ENCODE measurements at places on chromosomes 6 and 20.

GRCh38 chr20:58531063-58531462 lies 15.9 kb upstream of the APCDD1L start:
- no peak for DNase-seq

DNA sequence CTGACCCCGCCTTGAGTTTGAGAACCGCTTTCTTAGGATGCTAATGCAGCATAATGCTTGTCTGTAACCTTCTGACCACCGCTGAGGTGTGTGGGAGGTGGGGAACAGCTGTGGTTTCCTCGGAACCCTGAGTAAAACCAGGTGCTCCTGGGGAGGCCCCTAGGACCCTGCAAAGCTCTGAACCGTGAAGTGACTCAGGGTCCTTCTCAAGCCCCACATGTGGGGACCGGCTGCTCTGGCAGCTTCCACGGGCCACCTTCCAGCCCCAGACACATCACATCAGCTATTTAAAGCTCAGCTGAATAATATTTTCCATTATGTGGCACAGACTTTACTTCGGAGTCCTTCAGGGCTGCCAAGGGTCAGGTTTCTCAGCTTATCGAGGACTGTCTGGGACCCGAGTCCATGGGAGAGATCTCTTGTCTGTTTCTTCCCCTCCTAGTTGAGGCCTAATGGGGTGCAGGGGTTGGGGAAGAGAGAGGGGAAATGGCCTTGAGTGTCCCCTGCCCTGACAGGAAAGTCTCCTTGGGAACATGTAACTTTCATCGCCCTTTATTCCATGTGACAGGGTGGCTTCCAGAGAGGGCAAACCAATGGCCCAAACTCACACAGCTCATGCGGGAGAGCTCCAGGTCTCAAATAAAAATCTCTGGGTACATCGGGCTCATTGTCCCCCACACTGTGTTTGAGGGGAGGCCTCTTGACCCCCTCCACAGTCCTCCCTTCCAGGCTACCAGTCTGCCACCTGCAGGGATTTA lies 186.1 kb upstream of the SLC24A3 start:
- DNase-seq, result no peak

GRCh38 chr6:31438222-31438621 lies 34.8 kb downstream of the MICA start:
- DNase-seq, result no peak

GRCh38 chr6:139967497-139967896 lies 593.0 kb upstream of the CITED2 start:
- DNase-seq, result no peak

DNA sequence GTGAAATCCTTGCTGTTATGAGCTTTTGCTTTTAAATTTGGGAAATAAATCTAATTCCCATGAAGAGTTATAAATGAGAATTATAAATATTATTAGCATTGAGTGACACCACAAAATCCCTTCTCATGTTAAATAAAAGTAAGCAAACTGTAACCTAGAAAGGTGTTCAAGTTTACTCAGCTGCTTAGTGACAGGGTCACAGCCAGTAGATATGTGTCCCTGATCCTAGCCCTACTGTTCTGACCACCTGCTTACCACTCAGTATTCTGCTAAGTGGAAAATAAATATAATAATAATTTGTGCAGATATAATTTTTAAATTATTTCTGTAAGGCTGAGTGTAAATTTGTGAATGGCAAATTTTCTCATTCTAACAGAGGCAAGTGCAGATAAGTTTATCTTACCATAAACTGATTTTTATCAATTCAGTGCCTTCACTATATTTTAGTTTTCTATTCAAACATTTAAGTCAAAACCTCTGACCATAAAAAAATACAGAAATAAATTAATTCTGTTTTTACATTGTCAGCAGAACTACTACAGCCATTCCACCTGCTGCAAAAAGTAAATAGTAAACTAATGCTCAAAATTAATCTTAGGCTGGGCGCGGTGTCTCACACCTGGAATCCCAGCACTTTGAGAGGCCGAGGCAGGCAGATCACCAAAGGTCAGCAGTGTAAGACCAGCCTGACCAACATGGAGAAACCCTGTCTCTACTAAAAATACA lies 118.2 kb downstream of the TENT5A start:
- no peak for DNase-seq

DNA sequence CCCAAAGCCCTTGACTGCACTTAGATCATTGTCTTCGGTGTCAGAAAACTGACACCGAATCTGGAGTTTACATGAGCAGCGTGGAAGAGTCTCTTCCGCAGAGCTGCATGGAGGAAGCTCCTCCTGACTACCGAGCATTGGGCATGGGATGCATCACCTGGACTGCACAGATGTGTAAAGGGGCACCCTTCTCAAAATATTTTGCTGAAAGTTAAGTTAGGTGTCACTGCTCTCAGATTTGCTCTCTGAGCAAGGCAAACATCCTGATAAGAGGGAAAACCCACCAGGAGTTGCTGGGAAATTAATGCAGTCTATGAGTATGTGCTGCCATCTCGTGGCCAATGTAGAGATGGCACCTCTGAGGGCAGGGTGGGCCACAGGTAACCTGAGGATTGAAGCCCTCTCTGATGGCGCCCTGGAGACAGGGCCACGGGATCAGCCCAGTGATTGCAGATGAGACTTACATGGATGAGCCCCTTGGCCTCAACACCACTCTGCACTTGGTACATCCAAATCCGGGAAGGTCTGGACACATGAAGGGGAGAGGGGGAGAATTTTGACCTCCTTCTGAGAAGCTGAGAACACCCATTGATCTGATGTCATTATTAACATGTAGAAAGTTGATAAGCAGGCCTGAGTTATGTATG lies 129.9 kb downstream of the LPA start:
- peak; percentile 52 for DNase-seq

- DNase-seq, result no peak
Measured at GRCh38 chr20:59044295-59044694, 1.7 kb upstream of the PRELID3B start.

- no peak for DNase-seq
Measured at GRCh38 chr6:128333581-128334223, 186.7 kb downstream of the PTPRK start.

GRCh38 chr6:47159763-47160162 lies 117.6 kb upstream of the ADGRF1 start:
- DNase-seq, result no peak

DNA sequence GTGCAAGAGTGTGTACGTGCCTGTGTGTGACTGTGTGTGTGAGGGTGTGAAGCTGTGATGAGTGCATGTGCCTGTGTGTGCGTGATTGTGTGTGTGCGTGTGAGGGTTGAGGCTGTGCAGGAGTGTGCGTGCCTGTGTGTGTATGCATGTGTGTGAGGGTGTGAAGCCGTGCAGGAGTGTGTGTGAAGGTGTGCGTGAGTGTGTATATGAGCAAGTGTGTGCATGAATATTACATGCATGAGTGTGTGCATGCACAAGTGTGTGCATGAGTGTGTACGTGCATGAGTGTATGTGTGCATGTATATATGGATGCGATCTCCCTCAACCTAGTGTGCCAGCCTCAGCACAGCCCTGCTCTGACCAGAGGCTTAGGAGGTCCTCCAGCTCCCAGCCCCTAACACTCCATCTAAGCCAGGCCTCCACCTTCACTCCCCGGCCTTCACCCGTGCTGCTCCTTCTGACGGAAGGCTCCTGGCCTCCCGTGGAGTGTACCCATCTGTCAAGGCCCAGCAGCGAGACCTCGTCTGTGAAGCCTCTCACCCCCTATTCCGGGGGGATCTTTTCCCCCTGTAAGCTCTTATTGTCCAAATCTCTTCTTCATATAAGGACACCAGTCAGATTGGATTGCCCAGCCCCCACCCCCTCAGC lies 19.9 kb upstream of the PHACTR3 start:
- DNase-seq, result no peak

DNA sequence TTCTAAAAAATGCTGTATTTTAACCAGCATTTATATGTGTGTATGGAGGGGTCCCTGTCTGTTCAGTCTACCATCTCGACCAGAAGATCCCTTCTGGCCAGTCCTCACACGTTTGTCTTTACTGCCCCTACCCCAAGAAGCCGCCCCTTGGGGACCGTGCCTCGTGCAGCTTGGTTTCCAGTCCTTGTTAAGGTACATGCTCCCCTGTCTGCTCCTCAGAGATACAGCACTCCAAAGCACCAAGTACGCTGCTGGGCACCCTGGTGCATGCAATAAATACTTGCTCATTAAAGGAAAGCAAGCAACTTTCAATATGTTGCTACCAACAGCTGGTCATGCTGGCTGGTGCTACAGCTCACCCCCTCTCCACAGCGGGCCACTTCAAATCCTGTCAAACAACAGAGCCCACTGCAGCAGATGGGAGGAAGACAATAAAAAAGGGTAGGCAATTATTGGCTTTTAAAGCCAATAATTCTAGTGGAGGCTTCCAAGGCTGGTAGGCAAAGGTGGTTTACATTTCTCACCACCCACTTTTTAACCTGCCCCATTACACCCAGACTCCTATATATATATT lies 61.6 kb downstream of the PSMG4 start:
- no peak for DNase-seq

GRCh38 chr6:11412011-11412424 lies 125.5 kb upstream of the TMEM170B start:
- DNase-seq, result no peak

DNA sequence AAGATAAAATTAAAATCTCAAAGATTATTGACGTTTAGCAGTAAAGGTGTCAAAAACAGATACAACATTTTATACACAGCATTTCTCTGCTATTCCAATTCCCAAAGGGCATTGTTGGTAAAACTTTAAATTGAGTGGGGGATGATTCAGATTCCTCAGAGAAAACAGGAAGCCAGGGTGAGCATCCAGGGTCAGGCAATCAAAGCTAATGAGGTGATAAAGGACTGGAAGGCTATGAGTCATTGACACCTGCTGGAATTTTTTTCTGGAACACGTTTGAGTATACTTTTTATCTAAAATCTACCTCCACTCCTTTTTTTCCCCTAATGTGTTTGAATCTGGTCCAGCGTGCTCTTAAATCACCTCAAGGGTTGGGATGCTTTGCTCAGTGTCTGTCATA lies 52.2 kb downstream of the FKBP1C start:
- DNase-seq, result no peak

- no peak for DNase-seq
Measured at GRCh38 chr6:108685970-108686369, 125.3 kb downstream of the FOXO3 start.

- DNase-seq, result no peak
Measured at GRCh38 chr6:151060096-151060765, 179.5 kb upstream of the AKAP12 start.

GRCh38 chr20:2610941-2611720 lies 41.3 kb upstream of the NOP56 start:
- no peak for DNase-seq

DNA sequence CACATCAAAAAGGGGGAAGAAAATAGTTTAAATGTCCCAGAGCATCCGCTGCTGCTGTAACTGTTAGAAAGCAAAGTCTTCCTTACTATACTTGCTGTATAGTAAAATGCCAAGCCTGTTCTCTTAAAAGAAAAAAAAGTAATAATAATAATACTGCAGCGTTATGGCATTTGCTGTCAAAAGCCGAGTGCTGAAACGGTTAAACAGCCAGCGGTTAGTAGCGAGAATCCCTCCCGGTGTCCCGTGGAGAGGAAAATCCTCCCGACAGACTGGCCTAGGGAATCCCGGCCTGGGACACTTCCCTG lies 19.5 kb upstream of the NFATC2 start:
- no peak for DNase-seq

DNA sequence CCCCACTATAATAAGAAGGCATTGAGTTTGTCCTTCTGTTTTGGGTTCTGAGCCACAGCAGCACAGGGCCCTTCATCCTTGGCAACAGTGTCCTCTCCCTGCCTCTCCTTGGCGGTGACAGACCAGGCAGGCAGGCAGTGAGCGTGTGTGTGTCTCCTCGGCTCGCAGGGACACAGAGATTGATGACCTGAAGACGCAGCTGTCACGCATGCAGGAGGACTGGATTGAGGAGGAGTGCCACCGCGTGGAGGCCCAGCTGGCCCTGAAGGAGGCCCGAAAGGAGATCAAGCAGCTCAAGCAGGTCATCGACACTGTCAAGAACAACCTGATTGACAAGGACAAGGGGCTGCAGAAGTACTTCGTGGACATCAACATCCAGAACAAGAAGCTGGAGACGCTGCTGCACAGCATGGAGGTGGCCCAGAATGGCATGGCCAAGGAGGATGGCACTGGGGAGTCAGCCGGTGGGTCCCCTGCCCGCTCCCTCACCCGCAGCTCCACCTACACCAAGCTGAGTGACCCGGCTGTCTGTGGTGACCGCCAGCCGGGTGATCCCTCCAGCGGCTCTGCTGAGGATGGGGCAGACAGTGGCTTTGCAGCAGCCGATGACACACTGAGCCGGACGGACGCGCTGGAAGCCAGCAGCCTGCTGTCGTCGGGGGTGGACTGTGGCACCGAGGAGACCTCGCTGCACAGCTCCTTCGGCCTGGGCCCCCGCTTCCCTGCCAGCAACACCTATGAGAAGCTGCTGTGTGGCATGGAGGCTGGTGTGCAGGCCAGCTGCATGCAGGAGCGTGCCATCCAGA lies 24.0 kb downstream of the SDCBP2 start:
- no peak for DNase-seq

GRCh38 chr6:52420668-52421358 lies 671 bp downstream of the EFHC1 start:
- no peak for DNase-seq

GRCh38 chr20:18988701-18989100 lies 175.1 kb downstream of the SCP2D1 start:
- no peak for DNase-seq

DNA sequence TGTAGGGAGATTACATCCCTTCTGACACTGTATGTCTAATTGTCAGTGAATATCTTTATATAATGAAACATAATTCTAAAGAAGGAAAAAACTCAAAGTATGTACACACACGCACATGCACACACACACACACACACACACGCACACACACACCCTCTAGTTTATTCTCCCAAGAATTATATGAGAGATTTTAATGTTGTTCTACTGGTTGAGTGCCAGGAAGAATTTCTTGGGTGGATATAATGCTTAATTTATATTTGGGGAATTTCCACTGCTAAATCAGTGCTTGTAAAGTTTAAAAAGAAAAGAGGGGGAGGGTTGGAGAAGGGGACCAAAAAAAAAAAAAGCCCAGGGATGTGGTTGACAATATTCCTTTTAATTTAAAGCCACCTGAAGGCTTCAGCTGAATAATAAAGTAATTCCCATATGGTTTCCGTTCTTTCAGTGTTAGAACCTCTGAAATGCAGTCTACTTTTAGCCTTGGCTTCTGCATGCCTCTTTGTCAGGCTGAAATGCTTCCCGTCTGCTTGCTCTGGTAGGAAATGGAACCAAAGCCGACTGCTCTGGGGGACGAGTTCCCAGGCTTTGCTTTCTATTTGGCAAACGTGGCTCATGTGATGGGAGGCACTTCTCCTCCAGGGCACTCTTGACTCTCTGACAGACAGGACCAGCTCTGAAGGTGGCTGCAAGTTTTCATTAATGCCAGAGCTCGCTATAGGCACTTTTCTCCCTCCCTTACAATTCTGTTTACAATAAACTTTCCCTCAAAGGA lies 225.4 kb downstream of the PRL start:
- DNase-seq, result no peak

GRCh38 chr6:147958683-147959082 lies 384.0 kb upstream of the SASH1 start:
- no peak for DNase-seq

GRCh38 chr6:35852994-35853393 lies 47.8 kb downstream of the LHFPL5 start:
- DNase-seq, result no peak

Data from activated CD4-positive, alpha-beta T cell treated with anti-CD3 and anti-CD28 coated beads, Interleukin-10, Interleukin-2, amounts not matched to agents 100 ng/mL and 50 ng/mL, durations not matched to agents 16 hours and 8 hours (primary cell).